GF-D8 (cell line): ENCODE measurements at places on chromosomes 16 and 17.

DNA sequence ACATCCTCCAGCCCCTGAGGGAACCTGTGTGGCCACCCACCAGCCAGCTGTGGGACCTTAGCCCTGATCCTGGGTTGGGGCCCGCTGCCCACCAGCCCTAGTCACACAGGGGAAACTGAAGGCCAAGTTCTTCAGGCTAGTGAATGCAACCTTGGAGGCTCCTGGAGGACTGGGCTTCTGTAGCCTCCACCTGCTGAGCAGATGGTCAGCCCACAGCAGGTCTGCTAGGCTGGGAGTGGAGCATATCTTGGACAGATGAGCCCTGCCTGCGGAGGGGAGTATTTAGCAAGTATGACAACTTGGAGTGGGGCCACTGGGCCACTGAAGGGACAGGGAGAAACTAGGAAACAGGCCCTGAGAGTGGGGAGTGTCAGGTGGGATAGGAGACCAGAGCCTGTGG lies 4.1 kb downstream of the DPEP3 start:
- DNase-seq: no peak

DNA sequence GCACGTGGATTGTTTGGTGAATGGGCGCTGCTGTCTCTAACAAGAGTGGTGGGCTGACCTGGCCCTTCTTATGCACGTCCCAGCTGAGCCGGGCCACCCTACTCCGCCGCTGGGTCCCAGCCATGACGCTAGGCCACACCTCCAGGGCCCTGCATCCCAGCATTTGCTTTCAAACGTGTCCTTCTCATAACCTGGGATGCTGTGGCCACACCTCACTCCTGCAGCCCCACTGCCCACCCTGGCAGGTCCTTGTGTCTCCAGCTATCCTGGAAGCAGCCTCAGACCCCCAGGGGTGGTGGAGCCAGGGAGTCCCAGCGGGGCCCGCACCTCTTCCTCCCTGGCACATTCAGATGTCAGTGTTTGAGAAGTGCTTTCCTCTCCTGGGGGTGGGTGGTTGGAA lies 168.6 kb downstream of the IRF8 start:
- DNase-seq: no peak

- DNase-seq: peak; percentile 70
These were observed 432 bp downstream of the ZNF276 start for GRCh38 chr16:89721546-89722391.

DNA sequence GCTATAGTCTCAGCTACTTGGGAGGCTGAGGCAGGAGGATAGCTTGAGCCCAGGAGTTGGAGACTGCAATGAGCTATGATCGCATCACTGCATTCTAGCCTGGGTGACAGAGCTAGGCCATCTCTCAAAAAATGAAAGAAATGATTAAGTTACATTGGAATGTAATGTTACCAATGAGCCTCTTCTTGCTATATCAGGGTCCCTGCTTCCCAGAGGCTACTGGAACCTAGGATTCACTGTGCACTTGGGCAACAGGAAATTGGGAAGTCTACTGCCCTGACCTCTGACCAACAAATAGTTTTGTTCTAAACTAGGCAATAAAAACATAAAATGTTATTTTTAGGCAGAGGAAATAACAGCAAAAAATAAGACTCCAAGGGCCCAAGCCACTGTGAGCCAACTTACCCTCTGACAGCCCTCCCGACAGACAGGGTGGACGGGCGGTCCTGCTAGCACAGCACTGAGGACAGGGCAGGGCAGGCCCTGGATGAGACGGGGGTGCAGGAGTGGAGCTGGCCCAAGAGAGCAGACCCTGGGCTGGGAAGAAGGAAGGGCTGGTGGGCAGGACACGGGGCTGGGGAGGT lies 27.5 kb downstream of the NSMCE1 start:
- DNase-seq: no peak

DNA sequence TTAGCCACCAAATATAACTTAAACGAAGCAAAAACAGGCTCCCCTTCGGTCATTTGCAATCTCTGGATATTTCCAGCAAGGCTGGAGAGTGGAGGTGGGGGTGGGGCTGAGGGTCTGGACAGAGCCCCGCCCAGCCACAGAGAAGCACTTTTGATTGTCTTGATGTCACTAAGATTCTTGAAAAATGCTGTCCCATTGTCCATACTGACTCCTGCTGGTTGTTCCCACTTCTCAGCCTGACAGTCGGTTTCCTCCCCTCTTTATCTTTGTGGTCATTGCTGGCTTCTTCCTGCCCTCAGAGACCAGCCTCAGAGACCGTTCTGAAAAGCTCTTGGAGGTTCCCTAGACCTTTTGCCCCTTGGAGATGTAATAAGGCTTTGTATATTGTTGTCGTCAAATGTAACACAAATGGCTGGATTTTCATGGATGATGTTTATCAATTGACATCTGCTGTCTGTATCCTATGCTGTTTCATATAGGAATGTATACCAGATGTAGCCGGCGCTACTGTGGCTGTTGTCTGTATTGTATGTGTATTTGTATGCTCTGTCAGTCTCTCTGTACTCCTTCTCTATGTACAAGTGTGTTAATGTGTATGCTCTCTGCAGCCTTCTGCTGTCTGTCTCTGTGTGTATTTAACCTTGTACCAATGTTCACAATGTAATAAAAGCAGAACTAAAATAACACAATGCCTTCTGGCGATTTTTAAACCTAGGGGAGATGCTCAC lies 94.8 kb upstream of the DNAH9 start:
- DNase-seq: no peak

GRCh38 chr17:64555281-64555680 lies 48.5 kb downstream of the CEP95 start:
- no peak for DNase-seq

DNA sequence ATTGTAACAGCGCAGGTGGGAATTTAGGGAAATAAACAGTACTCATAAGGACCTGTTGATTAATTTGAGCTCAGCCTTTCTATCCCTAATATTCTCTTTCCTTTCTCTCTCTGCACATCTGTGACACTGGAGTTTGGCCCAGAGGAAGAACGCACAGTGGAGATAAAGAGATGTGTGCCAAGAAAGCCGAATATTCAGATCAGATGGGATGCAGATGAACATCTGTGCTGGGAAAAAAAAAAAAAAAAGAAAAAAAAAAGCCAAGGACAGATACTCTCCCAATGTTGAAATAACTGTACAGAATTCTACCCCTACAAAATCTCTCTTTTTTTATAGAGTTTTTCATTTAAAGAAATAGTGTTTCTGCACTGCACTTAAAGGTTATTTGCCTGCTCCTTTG lies 485.4 kb downstream of the KCNJ2 start:
- DNase-seq: no peak

- DNase-seq: no peak
These were observed 18.4 kb downstream of the G6PC1 start for GRCh38 chr17:42918902-42919521.

DNA sequence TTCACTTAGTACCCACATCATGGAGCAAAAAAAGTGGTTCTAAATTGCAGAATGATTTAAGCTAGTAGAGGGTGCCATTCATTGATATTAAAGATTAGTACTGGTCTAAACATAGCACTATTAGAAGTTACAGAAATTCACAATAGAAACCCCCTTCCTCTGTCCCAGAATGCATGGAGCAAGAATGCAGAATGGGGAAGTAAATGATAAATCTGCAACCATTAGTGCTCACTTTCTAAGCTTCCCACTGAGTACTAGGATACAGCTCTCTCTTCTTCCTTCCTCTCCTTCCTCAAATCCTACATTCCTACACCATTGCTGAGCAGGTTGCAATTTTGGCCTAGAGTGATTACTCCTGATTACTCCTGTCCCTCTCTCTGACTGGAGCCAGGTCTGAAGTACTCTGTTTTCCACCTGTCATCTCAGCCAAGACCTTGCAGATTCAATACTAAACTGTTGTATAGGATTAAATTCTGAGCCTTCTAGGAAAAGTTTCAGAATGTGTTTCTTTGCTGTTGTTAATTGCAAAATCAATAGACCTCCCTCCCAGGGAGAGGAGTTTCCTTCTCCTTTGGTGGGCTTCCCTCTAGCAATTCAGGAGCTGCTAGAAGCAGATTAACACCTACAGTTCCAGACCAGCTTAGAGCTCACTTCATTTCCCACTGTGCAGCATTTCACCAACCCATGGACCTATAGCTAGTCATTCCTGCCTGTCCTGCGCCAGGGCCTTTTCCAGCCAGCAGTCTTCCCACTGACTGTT lies 165.5 kb upstream of the TBX2 start:
- no peak for DNase-seq

- DNase-seq: no peak
These were observed 54.3 kb upstream of the JPH3 start for GRCh38 chr16:87548046-87548445.

DNA sequence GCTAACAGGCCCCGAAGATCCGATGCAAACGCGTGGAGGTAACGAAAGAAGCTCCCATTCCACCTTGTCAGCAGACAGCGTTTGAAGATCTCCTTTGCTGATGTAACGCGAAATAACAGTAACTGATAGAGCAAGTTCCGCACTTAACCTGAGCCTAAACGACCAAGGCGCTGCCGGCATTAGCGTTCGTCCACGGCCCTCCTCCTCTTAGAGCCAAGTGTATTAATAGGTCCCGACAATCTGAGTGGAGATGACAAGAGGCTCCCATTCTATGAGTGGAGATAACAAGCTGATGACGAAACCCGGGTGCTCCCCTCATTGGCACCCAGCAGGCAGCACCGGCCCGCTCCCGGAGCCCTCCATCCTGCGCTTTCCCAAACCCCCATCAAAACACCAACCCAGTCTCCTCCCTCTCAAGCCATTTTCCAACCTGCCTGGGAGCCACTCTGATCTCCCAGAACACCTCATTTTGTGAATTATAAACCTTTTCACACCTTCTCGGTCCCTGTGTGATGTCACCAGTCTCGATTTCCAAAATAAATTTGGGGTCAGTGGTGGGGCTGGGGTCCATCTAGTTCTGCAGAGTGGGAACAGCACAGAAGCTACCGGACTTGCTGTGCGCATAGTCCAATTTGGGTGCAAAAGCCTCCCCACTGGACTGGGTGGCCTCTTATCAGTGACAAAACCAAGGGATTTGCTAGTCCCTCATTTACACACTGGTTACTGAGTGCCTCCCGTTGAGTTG lies 35.4 kb upstream of the ARL4D start:
- DNase-seq: no peak

- DNase-seq: no peak
These were observed 90.5 kb downstream of the SEC14L1 start for GRCh38 chr17:77231076-77231871.

GRCh38 chr17:21140911-21141310 lies 14.1 kb downstream of the DHRS7B start:
- no peak for DNase-seq

GRCh38 chr17:77928519-77929179 lies 29.9 kb upstream of the TNRC6C start:
- no peak for DNase-seq

DNA sequence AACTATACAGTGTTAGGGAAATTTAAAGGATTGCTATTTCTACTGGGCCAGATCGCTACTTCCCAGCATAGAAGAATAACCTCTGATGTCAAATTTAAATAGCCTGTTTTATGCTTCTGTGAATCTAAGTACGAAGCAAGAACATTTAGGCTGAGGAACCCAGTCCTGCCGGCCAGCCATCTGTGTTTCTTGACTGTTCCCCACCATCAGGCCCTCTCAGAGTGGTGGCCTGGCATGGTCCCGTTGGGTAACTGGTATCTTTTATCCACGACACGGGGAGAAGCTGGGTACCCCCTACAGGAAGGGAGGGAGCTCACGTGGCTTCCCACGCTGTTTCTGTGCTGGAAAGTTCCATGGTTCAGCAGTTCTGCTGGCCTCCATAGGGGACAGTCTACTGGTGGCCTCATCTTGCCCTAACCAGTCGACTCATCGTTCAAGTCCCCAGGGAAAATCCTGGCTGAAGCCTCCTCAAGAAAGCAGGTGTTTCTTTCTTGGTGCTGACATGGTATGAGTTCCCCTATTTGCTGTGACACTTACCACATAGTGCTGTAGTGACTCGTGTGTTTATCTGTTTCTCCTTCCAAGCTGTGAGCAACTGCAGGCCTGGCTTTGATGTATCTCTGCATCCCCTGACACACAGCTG lies 201.7 kb upstream of the NLRP1 start:
- no peak for DNase-seq

DNA sequence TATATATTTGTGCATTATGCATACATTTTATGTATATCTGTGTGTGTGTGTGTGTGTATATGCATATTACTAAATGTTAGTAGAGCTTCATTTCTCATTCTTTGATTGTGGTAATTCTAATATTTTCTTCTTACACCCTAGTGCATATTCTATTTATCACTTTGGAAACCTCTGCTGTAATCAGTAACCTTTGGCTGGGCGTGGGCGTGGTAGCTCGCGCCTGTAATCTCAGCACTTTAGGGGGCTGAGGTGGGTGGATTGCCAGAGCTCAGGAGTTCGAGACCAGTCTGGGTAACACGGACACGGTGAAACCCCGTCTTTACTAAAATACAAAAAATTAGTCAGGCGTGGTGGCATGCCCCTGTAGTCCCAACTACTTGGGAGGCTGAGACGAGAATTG lies 26.9 kb downstream of the CPSF4L start:
- DNase-seq: no peak

DNA sequence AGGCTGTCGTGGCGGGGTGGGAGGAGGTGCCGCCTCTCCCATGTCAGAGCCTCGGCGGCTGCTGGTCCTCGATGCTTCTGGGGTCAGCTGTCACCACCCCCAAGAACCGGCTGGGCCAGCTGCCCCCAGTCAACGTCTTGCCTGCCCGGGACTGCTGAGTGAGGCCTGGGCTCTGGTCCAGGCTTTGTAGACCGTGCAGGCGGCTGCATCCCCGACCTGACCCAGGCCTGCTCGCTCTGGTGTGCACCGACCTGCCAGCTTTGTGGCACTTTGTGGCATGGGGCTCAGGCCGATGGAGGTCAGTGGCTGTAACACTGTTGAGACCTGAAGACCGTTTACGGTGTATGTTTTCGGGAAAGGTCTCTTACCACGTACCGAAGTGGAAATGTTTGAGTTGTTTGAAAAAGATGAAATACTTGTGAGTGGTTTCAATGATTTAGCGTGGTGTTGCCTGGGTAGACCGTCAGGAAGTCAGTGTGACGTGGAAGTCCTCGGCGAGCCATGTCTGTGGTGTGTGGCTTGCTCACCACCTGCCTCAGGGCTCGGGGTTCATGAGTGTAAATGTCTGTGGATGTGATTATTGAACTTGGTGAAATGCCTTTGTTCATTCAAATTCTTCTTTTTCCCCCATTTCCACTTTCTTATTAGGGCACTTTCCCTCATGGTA lies 53.2 kb upstream of the ZNF750 start:
- no peak for DNase-seq

GRCh38 chr17:61416540-61417363 lies 17.1 kb downstream of the TBX2 start:
- no peak for DNase-seq

- DNase-seq: no peak
These were observed 296.6 kb upstream of the PMFBP1 start for GRCh38 chr16:72468582-72468981.

DNA sequence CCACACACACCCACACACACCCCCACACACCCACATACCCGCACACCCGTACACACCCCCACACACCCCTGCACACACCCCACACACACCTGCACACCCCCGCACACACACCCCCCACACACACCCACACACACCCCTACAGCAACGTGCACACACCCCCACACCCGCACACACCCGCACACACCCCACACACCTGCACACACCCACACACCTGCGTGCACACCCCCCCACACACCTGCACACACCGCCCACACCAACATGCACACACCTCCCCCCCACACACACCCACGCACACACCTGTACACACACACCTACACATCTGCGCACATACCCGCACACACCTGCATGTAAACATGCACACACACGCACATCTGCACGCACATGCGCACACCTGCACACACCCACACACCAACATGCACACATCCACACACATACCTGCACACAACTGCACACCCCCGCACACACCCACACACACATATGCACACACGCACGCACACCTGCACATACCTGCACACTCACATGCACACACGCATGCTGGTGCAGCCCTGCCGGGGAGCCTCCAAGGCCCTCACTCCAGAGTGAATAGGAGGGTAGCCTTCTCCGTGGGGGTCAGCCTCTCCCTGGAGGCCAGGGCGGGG lies 7.5 kb downstream of the ASPSCR1 start:
- DNase-seq: no peak
